ENCODE measurements at places on chromosomes 11 and 22.
A peak's percentile ranks its signal among the peaks of the same experiment; 100 is the strongest.

GRCh38 chr11:47946682-47947559 is 33.4 kb upstream of the PTPRJ start:
- DNase-seq, result peak; percentile 81

GRCh38 chr11:79437981-79438630 is 2.7 kb downstream of the TENM4 start:
- DNase-seq, result no peak

DNA sequence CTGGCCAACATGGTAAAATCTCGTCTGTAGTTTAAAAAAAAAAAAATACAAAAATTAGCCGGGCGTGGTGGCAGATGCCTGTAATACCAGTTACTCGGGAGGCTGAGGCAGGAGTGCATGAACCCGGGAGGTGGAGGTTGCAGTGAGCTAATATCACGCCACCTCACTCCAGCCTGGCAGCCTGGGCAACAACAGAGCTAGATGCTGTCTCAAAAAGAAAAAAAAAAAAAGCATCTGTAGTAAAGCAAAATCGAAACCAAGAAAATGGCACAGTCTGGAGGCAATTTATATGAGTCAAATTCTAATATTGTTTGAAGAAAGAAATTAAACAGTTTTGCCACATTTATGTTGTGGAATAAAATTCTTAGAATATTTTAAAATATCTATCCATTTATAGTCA is 365.0 kb upstream of the CHORDC1 start:
- DNase-seq, result no peak

- DNase-seq, result no peak
These were observed 6.4 kb downstream of the RCE1 start for GRCh38 chr11:66849501-66850234.

GRCh38 chr11:110069158-110069737 is 23.9 kb upstream of the ZC3H12C start:
- DNase-seq, result peak; percentile 84

- no peak for DNase-seq
These were observed 512 bp downstream of the SH3BP1 start for GRCh38 chr22:37639771-37640590.

DNA sequence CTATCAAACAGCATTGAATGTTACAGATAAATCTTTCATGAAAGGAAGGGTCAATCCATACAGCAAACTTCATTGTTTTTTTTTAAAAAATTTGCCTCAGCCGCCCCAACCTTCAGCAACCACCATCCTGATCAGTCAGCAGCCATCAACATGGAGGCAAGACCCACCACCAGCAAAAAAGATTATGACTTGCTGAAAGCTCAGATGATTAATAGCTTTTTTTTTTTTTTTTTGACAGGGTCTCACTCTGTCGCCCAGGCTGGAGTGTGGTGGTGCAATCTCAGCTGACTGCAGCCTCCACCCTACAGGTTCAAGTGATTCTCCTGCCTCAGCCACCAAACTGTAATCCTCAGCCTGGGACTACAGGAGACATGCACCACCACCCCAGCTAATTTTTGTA is 18.0 kb upstream of the CD3E start:
- no peak for DNase-seq

DNA sequence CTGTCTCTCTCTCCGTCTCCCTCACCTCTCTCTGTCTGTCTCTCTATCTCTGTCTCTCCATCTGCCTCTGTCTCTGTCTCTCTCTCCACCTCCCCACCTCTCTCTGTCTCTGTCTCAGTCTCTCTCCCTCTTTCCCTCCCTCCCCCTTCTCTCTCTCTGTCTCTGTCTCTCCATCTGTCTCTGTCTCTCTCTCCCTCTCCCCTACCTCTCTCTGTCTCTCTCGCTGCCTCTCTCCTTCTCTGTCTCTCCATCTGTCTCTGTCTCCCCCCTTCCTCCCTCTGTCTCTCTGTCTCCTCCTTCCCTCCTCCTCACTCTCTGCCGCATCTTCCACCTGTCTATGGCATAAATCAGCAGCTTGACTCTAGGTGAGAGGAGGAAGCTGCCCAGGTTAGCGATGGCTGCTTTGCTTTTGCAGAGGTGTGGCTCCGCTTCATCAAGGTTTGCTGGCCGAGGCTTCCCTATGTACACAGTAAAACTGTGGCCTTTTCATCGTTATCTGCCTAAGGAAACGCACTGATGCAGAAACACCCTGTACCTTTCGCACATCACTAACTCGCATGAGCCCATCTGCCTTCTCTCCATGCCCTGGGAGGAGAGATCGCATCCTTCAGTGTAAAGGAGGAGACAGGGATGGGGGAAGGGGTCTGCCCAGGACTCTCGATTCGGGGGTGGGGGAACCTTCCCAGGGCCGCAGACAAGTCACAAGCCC is 44.5 kb downstream of the ANO1 start:
- no peak for DNase-seq

GRCh38 chr22:44574640-44575380 is 76.8 kb upstream of the RTL6 start:
- no peak for DNase-seq

GRCh38 chr11:561148-562003 is 606 bp downstream of the RASSF7 start:
- no peak for DNase-seq

- no peak for DNase-seq
These were observed 80.1 kb downstream of the DBX1 start for GRCh38 chr11:20080032-20080685.

DNA sequence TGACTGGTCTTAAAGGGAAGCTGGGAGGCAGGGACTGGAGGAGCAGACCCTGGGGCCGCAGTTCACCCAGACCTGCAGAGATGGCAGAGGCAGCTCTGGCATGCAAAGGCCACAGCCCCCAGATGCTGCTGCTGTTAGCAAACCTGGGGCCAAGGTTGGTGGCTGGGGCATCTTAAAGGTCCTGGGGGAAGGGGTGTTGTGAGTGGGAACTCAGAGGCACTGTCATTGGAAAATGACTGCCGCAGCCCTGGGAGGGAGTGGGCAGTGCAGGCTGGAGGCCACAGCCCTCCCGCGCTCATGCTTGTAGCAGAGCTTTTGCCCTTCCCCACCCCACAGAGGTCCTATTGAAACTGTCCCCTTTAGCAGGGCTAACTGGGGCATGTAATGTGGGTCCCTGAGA is 111.8 kb downstream of the CTTN start:
- DNase-seq, result no peak

DNA sequence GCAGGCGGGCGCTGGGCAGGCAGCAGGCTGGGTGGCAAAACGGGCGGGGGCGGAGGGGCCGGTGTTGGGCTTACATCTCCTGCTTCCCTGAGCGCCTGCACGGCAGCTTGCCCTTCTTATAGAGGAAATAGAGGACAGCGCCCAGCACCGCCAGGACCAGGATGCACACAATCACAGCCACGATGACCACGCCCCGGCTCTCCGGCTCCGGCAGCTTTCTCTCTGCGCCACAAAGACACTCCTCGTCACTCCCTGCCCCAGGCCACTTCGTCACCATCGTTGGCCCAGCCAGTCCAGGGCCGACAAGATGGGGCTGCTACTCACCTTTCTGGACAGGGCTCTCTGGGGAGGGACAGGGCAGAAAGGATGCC is 6.3 kb downstream of the MCAM start:
- DNase-seq, result no peak

DNA sequence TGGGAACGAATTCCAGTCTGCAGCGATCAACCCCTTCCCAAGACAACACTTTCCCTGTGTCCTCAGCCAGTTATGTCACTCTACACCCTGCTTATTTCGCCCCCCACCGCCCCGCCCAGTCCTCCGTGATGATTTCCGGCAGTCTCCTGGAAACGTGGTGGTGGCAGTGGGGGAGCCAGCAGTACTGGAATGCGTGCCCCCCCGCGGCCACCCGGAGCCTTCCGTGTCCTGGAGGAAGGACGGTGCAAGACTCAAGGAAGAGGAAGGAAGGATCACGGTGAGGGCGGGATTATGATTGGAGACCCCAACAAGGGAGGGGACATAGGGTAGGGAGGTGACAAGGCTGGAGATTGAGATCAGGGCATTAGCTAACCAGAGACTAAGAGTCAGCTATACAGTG is 4.1 kb downstream of the ROBO3 start:
- DNase-seq, result no peak

- DNase-seq, result peak; percentile 45
These were observed 42.6 kb downstream of the MAP6 start for GRCh38 chr11:75625991-75626888.

- no peak for DNase-seq
These were observed 18.8 kb downstream of the P2RY2 start for GRCh38 chr11:73236854-73237253.

DNA sequence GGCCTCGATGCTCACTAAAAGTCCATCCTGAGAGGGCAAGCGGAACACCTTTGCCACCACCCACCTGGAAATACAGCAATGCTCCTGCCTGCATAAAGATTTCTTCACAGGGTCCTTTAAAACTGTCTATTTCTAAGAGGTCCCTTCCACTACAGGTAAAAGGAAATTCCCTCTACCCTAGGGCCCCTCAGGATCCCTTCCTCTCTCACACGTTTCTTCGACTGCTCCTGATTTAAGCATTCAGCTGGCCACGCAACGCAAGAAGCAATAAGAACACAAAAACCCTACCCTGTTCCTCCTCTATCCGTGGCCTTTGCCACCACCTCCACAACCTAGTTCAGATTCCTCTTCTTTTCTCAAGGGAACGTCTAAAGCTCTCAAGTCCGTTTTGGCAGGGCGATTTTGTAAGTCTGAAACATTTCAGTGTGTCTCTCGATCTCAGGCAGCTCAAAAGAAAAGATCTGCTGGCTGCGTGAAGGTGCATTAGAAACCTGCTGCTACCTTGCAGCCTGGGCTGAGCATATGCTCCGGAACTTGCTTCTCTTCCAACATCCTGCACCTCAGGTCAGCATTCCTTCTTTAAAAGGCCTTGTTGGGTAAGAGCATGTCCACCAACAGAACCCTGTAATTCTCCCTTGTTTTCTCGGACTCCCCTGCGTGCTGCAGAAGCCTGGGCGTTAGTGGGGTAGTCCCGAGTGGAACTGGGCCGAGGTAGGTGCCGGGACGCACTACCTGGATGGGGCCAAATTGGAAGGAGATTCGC is 1.6 kb downstream of the LGR4 start:
- no peak for DNase-seq

DNA sequence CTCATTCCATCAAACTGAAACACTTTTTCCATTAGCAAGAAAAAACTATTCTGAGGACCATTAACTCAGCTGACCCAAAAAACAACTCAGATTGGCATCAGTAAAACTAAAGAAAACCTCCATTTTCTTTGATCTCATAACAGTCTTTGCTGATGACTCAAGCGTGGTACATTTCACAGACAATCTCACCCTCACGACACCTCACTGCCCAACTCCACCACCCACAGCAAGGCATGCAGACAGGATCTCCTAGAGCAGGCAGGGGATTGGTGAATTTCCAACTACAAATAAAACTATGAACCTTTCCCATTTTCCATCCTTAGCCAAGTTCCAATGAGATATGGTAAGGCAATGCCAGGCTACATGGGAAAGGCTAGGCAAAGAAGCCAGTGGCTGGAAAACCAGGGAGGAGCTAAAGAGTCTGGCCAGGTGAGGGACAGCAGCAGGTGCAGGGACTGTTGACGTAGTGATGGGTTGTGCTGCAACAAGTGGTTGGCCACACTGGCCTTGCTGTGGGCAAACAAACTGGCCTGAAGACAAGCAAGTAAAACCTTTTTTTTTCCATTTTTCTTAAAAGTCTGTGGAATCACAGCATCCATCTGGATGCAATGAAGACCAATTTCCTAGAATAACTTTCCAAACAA is 97.2 kb downstream of the SERGEF start:
- no peak for DNase-seq

DNA sequence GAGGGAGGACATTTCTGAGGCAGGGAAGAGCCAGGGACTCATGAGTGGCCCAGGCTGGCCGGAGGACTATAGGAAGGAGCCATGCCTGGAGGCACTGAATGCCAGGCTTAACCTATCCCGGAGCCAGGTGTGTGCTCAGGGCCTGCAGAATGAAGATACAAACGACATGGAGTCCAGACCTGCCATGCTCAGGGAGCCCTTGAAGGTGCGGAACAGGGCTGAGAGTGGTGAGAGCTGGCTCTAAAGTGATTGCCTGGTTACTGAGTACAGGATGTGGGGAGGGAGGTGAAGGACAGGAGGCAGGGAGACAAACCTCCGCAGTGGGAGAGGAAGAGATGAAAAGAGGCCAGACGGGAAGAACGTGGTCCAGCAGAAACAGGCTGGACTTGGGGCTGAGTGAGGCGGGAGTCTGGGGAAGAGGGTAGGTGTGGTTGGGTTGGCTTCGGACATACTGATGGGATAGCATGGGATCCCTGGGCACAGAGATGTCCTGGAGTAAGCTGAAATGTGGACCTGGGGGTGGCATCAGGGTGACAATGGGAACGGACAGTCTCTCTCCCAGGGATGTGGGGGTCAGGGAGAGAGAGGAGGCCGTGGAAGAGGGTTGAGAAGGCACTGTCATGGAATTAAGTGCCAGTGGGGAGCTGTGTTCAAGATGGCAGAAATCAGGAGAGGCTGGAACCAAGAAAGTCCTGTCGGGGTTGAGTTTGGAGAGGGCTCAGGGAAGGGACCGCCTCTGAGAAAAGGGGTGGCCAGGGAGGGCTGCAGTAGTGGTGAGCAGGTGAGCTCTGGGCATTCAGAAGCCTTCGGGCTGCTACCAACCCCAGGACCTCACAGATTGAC is 1.5 kb upstream of the ANKRD13D start:
- no peak for DNase-seq

DNA sequence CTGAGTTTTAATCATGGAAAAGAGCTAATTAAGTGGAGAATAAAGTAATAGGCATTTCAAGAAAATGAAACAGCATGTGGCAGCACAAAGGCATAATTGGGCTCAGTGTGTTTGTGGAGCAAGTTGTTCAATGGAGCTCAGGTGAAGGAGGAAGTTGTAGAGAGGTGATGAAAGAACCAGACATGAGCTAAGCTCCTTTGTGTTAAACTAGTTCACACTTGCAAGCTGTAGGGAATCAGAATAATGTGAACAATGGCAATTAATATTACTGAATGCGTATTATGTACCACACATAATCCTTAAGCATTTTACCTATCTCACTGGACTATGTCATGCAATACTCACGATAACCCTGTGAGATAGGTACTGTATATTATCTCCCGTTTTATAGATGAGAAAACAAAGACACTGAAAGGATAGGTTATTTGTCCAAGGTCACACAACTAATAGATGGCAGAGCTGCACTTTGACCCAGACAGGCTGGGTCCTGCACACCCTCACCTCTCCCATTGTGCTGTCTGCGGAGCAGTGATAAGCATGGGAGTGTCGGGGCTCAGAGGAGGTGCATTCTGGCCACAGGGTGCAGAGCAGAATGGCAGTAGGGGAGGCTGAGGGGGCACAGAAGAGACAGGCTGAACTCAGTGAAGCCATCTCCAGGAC is 8.9 kb downstream of the OLFML1 start:
- no peak for DNase-seq

GRCh38 chr11:25057861-25058260 is 561.0 kb downstream of the LUZP2 start:
- no peak for DNase-seq

GRCh38 chr22:31789803-31790202 is 36.0 kb downstream of the DEPDC5 start:
- no peak for DNase-seq

GRCh38 chr11:63564784-63565350 is 1.7 kb upstream of the PLAAT2 start:
- no peak for DNase-seq

GRCh38 chr11:1877211-1878136 is 14.2 kb downstream of the PRR33 start:
- no peak for DNase-seq

All from HFF-Myc (cell line).